Osteoblast (primary cell): ENCODE measurements at places on chromosomes 3 and 15. TPM values are rescaled to one million over a fixed set of nuclear protein-coding genes. Genes with fewer than 3 reads are reported as not detected.

DNA sequence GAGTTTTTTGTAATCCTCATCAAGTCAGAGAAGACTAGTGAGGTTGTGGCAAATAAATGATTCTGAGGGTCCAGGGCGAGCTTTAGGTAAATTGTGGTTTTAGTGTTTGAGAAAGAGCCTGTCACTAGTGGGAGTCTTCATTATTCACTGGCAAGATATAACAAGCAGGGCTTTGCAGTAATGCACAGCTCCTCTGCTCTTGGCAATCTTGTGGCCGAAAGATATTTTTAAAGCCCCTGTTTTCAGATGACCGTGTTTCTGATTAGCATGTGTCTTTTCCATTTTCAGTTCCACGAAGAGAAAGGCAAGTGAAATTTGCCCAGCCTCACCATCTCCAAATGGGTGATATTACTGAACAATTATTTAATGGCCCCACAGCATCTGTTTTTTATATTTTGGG lies 154.0 kb upstream of the BCL6 start:
- no peak for DNase-seq

GRCh38 chr3:99625237-99625622 lies 13.2 kb upstream of the COL8A1 start:
- no peak for DNase-seq

GRCh38 chr3:440826-441225 lies 244.3 kb downstream of the CHL1 start:
- no peak for DNase-seq

DNA sequence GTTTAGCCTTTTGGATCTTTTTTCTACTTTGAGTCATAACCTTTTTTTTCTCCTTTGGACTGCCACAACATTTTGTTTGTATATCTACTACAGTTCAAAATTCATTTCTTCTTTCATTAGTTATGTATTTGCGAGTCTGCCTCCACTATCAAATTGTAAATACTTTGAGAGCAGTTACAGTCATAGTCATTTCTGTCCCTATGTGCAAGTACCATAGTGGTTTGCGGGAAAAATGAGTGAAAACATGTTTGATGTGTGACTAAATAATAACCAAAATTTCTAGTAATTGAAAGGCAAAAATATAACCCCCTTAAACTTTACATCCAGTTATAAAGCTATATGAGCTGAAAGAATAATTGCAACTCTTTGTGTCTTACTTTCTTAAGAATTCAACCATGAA lies 45.8 kb upstream of the CCDC50 start:
- DNase-seq = no peak

GRCh38 chr3:138846262-138846791 lies 11.6 kb upstream of the PIK3CB start:
- peak; percentile 42 for DNase-seq

GRCh38 chr3:127651516-127652172 lies 21.1 kb upstream of the ABTB1 start:
- DNase-seq = no peak

- DNase-seq = peak; percentile 44
Measured at GRCh38 chr3:70853161-70853944, 540.9 kb upstream of the MDFIC2 start.

SEMA3G gene
- total RNA-seq = under 0.01 TPM in 1 of 2 replicates, not detected in the other

TRA2B gene
- 95.2 and 111 TPM in 2 replicates for total RNA-seq

GATA2 gene
- total RNA-seq = 0.72 and 0.88 TPM in 2 replicates

INSYN1 gene
- 3.8 and 4.7 TPM in 2 replicates for total RNA-seq
